ENCODE measurements at places on chromosomes 1 and 21. TPM values are rescaled to one million over a fixed set of nuclear protein-coding genes. Genes with fewer than 3 reads are reported as not detected.

DNA sequence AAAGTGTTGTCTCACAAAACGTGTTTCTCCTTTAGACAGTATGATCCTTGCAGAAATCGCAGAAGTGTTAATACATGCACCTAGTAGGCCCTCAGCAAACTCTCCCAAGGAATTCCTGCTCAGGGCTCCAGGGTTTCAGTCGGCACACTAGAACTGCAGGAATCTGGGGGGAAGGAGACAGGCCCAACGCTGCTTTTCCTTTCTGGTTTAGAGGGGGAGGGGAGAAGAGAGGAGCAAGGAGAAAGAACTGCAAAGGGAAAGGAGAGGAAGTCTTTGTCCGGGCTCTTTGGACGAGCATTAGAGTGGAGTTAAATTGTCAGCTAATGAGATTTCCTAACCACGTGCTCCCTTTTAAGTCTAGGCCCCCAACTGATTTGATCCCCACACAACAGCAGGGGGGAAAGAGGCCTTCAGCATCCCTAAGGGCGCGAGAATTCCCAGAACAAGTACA lies 103.7 kb upstream of the SOD1 start:
- DNase-seq, result no peak

DNA sequence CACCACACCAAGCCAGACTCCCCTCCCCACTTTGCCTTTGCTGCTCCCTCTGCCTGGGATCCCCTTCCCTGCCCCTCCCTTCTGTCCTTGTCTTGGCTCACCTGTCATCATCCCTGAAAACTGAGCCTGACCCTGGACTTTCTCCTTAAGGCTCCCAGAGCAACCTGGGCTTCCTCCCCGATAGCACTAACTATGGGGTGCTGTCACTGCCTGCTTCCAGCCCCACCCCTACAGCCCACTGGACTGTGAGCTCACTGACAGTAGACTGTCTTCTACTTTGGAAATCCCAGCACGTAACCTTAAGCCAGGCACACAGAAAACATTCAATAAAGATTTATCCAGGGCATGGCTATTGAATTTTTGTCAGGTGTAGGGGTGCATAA lies 9.5 kb upstream of the CSF1 start:
- DNase-seq, result no peak

The BEST4 gene
- total RNA-seq, result not detected

The CBR3 gene
- total RNA-seq, result 6.8 TPM

DNA sequence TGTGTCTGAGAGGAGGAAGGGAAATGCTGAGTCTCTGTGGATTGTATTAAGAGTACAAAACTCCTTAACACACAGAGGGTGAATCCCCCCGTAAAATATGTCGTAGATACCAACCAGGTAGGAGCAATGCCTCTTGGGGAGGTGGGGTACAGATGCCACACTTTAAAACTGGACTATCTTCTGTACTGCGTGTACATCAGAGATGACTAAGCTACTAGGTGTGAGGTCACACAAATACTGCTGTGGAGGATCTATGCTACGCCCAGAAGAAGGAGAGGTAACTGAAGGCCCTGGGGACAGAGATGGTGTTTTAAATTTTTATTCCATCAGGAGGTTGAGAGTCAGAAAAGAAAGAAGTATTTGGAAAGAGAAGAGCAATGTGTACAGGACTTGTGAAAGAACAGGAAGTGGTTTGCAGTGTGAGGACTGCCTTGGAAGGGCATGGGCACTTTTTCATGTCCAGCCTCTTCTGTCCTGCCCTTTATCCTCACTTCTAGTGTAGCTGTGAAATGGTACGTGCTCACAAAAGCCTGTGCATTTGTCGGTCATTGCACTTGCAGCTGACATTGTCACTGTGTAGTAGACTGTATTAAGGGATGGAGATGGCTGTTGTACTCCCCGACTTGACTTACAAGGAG lies 287.8 kb upstream of the CHRM3 start:
- DNase-seq, result no peak

The ESPN gene
- total RNA-seq, result 0.58 TPM

DNA sequence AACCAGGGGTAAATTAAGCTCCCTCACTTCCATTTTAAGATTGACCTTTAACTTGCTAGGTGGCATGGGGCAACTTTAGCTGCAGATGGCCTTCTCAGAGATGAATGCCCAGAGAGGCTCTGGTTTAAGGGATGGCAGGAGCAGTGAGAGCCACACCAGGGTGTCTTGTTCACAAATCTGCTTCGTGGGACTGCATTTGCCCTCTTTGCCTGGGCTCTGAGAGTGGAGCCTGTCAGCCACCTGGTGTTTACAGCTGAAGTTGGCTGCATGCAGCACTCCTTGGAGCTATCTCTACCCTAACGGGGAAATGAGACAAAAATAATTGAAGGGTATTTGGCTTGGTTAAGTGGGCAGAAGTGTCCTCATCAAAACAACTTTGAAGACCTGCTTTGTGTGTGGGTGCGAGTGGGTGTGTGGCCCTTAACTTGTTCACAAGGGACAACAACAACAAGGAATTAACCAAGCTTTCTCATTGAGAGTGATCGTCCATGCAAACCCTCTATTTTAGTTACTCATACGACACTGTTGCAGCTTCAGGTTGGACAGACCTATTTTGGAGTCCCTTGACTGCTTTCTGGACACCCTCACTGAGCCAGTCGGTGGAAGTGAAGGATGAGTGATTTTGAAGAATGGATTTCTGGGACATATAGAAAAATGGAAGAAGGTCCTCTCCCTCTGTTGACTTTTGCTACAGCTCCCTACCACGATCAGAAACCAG lies 29.8 kb downstream of the PGM1 start:
- no peak for DNase-seq

The RAP1GAP gene
- 4.0 TPM for total RNA-seq

DNA sequence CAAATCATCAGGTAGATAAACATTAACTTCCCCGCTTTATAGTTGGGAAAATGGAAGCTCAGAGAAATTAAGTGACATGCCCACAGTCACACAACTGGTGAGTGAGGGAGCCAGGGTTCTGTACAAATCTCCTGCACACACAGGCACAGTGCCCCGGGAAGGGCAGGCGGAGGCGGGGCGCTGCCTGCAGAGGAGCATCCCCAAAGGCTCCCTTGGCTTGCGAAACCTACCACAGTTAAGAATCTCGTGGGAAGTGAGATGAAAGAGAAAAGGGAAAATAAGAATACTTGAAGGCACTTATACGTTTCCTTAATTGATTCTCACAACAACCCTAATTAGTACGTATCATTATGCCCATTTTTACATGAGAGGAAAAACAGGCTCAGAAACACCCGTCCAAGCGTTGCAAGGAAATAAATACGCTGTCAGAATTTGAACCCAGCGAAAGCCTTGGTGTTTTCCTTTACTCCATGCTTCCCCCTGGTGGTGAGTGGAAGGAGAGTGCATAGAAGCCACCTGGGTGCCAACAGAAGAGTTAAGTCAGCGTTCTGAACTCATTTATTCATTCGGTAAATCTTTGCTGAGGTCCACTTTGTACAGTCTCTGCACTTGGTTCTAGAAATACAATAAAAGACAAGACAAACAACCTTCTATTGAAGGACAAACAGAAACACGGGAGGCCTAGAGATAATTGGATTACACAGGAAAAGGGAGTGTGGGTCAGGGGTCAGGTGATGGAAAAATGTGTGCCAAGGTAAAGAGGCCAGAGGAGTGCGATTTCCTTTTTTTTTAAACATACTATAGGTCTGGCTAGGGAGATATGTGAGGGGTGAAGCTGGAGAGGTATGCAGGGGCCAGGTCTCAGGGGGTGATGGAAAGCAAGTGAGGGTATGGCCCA lies 28.4 kb downstream of the ACP6 start:
- DNase-seq, result no peak

The ZNF697 gene
- 19.8 TPM for total RNA-seq

The NSL1 gene
- total RNA-seq, result 69.2 TPM

DNA sequence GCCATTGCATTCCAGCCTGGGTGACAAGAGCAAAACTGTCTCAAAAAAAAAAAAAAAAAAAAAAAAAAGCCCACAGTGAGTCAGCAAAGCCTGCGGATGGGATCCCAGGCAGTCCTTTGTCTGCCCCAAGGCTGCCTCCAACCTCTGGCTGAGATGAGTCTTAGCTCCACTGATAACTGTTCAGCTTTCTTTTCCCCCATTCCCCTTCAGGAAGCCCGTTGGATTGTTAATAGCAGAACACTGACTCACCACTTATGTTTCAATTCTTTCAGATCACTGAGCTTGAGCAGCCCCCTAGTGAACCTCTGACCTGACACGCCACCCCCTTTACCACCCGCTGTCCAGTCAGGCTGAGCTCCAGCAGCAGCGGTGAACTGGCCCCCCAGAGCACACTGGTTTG lies 57.5 kb downstream of the ERG start:
- no peak for DNase-seq

Data from urinary bladder (tissue), 4 donors.